WERI-Rb-1 (cell line): ENCODE measurements at places on chromosomes 6 and 20.

GRCh38 chr20:24376311-24377099 is 92.9 kb upstream of the SYNDIG1 start:
- no peak for DNase-seq

GRCh38 chr20:843912-844311 is 10.4 kb downstream of the FAM110A start:
- no peak for DNase-seq

GRCh38 chr6:134690048-134690447 is 259.9 kb downstream of the ALDH8A1 start:
- DNase-seq, result no peak

DNA sequence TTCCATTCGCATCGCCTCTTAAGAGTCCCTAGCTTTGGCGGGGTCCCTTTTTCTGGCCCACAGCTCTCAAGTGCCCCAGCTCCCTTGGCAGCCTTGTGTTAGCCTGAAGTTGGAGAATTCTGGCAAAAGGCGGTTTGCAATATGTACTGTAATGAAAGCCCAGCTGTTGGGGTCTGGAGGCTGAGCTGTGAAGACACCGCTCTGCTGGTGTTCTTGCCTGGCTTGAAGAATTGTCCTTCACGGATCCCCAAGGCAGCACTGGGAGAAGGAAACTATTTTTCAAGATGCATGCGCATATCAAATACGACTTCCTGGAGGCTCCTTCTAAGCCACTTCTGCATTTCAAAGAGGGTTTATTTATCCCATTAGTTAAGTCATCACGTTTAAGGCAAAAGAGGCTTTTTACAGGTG is 21.4 kb upstream of the CITED2 start:
- no peak for DNase-seq

GRCh38 chr6:159229651-159230051 is 60.5 kb downstream of the FNDC1 start:
- DNase-seq, result no peak

DNA sequence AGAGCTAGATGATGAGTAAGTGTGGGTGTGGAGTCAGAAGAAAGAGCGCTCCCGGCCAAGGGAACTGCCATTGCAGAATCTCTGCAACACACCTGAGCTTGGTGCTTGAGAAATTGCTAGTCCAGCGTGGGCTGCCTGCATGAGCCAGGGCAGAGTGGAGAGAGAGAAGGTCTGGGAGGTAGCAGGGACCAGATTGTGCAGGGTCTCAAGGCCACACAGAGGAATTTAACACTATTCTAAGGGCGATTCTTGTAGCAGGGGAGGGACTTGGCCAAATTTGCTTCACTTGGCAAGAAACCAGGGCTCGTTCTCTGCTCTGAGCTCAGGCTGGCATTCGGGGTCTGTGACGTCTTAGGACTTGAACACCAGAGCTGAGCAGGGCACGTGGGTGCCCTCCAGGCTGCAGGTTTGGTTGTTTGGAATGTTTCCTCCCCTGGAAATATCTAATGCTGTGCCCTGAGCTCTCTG is 53.5 kb downstream of the BCAS4 start:
- no peak for DNase-seq

DNA sequence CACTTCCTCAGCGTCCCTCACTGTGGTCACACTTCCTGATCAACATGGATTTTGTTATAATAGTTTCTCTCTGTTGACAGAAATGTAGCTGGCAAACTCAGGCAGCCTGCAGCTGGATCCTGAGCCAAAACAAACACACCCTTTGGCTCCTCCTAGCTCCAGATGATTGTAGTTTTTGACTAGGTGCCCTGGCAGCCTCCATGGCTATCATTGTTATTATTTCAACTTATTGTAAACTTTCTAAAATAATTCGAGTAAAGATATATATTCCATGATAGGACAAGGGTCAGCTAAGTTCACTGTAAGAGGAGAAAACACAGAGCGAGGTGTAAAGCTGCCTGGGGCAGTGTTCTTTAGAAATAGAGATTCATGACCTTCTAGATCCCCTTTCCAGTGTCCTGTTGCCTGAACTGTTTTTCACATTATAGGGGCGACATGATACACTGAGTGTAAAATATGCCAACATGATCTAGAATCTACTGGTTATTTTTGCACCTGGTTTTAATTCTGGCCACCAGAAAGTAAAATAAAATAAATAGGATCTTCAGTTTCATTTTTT is 98.2 kb upstream of the HDGFL1 start:
- no peak for DNase-seq

DNA sequence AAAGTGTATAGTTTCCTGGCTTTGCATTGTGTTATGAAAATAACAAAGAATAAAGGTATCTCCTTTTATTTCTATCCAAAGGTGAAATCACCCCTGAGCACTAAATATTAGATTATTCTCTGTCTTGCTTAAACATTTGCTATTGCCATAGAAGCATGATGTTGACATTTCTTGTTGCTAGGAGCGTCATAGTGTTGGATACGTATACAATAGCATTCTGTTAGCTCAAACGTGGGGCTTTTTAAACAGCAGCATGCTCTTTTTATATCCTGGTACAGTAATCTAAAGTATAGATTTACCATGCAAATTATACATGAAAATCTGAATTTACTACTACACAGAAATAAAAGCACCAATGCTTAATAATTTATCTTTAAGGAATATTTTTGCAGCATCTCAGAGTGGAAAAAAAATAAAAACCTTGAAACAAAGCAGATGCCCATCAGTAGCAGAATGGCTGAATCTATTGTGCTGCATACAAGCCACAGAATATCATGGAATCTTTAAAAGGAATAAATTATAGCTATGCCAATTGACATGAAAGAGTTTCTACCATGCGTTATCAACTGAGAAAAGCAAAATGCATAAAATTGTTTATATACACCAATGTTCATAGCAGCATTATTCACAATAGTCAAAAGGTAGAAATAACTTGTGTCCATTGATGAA is 9.6 kb upstream of the HSF2 start:
- DNase-seq, result no peak

- DNase-seq, result no peak
These were observed 71.2 kb upstream of the EMILIN3 start for GRCh38 chr20:41437836-41438235.

DNA sequence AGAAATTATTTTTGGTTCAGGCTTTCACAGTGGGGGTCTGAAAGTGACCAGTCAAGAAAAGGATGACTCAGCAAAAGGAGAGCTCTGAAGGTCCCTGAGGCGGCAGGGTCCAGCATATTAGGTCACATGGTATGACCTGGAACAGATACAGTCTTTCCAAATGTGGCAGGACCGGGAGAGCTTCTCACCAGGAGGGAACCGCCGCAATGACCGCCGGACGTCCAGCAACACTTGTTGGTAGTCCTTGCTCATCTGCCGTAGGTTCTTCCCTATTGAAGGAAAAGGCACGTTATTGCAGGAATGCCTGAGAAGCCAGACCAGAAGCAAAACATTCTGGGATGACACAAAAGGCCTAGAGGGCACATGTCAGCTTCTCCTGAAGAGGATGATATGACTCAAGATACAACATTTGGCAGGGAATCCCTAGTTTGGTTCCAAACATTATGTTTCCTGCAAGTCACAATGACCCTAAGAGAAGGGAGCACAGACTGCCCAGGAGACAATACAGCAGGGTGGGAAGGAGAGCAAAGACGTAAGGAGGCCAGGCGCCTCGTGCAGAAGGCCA is 17.4 kb downstream of the TBC1D20 start:
- no peak for DNase-seq

GRCh38 chr20:53829724-53830521 is 236.3 kb upstream of the ZNF217 start:
- no peak for DNase-seq

DNA sequence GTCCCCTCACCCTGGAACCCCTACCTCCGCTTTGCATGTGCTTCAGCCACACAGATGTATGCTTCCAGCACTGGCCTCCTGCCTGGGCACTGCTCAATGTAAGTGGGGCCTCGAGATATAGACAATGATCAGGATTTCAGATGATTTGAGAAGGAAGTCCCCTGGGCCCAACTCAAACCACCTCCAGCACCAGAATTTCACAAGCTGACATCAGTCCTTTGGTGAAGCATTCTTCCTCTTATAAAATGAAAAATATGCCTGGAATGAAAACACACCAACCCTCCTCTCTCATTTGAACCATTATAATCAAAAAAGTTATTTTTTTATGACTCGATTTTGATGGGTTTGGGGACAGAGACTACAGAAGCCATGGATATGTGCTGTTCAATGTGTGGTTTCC is 48.5 kb downstream of the BTBD3 start:
- no peak for DNase-seq

GRCh38 chr20:57034001-57034400 is 232.4 kb downstream of the BMP7 start:
- DNase-seq, result no peak

GRCh38 chr20:16072220-16072619 is 501.0 kb downstream of the KIF16B start:
- DNase-seq, result no peak

GRCh38 chr20:588932-589672 is 21.0 kb downstream of the TCF15 start:
- DNase-seq, result no peak

GRCh38 chr20:2706688-2707352 is 14.2 kb downstream of the EBF4 start:
- no peak for DNase-seq

DNA sequence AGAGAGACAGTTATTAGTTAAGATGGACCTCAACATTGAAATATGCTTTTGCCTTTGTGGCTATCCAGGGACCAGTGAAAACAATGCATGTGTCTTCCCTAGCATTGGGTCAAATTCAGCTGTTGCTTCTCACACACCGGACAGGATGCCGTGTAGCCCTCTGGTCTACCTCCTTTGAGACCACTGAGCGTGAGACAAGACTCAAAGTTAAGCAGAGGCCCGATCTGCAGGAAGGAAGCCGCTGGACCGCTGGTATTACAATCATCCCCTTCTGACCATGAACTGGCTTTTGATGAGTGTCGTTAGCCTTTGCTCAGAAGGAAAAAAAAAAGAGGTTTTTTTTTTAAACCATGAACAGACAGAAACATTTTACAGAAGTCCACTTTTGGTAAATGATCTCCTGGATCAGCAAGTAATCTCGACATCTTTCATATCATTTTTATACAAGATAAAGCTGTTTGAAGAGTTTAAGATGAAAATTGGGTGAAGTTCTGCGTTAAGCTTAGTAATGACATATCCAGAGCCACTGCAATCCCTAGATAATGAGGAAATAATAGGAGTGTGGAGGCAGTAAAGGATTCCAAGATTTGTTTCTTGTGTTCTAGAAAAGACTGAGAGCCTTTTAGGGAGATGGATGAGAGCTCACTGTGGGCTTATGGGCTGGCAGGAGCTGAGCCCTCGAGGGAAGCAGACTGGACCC is 622.8 kb downstream of the QKI start:
- DNase-seq, result no peak

- DNase-seq, result no peak
These were observed 236.8 kb upstream of the MARCKS start for GRCh38 chr6:113620386-113620785.

DNA sequence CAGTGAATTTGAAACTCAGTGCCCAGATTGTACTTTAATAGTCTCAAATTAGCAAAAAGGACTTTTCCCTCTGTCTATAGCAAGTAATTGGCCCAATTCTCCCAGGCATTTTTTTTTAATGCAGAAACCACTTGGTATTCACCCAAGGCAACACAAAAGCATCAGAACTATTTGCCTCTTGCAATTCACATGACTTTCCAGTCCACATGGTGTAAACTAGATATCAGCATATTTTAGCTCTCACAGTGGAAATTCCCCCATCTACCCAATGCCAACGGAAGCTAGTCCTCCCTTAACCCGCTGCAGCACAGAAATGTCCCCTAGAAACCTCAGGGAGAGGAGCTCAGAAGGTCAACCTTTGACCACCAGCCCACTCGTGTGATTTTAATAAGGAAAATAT is 103.4 kb upstream of the CDYL start:
- DNase-seq, result no peak

DNA sequence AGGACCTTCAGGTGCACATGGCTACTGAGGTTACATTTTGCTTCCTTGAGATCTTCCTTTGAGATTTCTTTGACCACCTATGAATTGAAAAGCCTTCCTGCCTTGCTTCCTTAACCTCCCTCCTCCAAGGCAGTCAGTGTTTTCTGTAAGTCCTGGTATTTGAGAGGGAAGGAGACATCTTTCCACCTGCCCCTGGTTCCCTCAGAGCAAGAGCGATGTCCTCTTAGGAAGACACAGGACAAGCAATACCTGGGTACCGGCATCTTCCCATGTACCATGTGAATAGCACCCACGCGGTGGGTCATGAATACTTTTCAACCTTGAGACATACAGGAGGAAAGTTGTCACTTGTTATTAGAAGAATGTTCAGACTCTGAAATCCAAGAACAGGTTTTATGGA is 37.1 kb downstream of the GINS1 start:
- DNase-seq, result no peak
